ENCODE measurements at places on chromosomes 1 and 21.

- no peak for DNase-seq
Measured at GRCh38 chr1:197787623-197788536, 12.6 kb upstream of the DENND1B start.

DNA sequence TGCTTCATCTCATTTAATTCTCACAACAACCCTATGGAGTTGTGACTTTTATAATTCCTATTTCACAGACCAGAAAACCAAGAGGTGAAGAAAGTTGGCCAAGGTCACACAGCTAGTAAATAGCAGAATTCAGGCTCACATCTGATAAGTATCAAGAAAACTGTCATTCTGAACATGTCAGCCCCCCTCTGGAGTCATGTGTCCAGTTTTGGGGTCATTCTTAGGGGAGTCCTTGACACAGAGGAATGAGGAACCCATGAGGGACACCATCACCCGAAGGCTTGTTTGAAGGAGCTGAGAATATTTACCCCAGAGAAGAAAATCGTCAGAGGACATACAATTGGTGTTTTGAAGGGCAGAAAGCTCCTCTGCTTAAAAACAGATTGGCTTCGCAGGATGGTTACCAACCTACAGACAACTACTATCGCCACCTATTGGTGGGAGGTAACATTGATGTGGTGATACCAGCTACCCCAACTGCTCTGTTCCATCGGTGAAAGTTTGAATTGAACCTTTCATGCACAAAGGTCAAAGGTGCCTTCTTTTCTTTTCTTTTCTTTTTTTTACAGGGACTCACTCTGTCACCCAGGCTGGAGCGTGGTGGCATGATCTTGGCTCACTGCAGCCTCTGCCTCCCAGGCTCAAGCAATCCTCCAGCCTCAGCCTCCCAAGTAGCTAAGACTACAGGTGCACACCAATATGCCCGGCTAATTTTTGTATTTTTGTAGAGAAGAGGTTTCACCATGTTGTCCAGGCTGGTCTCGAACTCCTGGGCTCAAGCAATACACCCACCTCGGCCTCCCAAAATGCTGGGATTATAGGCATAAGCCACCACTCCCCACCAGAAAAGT, 31.3 kb downstream of the NCMAP start:
- no peak for DNase-seq

DNA sequence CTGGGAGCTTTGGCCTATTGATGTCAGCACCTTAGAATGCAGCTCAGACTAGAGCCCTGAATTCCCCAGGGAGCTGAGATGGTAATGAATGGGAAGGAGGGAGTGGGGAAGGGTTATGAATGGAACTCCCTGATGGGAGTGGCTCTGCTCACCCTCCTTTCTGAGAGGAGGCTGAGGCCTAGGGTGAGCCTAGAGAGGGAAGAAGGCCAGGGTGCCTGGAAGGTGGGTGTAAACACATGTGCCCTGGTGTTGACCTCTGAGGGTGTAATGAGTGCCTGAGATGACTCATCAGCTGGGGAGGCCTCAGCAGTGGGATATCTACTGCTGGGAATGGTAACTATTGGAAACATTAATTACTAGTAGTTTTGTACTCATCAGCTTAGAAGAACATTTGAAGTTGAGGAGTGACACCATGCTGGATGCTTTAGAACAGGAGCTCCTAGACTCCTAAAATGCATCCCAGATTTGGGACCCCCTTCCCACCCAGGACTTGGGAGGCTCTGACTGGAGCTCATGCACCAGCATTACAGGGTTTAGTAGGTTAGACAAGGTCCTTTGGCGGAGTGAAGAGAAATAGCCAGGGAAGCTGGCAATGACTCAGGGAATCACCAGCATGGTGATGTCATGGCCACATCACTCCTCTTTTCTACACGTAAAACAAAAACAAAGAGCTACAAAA, 16.0 kb upstream of the PIGV start:
- DNase-seq: no peak

GRCh38 chr1:2411801-2412394, 466 bp downstream of the PEX10 start:
- peak; percentile 24 for DNase-seq

- DNase-seq: no peak
Measured at GRCh38 chr1:56025942-56026341, 553.4 kb downstream of the PLPP3 start.

DNA sequence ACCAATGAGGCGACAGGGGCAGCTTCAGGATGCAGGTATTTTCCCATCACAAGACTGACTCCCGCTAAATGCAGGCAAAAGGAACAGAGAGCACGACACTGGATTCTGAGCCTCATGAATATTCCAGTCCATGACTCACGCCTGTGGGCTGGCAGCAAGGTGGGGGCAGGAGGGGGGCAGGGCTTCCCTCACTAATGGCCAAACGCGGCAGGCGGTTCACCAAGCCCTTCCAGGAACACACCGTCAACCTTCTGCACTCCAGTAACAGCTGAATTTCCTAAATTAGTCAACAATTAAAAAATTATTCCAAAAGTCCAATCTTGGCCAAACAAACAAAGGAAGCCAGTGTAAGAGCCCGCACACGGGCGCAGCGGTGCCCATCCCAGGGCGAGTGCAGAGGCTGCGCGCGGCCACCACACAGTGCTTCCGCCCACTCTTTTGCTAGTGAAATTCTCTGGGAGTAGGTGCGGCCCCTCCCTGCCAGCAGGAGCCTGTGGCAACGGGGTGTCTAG, 12.5 kb upstream of the GPR153 start:
- DNase-seq: no peak

GRCh38 chr1:115445090-115445489, 107.0 kb upstream of the NGF start:
- no peak for DNase-seq

- DNase-seq: no peak
Measured at GRCh38 chr1:230204842-230205241, 137.8 kb downstream of the GALNT2 start.

GRCh38 chr21:38506661-38507281, 8.5 kb upstream of the ERG start:
- no peak for DNase-seq

DNA sequence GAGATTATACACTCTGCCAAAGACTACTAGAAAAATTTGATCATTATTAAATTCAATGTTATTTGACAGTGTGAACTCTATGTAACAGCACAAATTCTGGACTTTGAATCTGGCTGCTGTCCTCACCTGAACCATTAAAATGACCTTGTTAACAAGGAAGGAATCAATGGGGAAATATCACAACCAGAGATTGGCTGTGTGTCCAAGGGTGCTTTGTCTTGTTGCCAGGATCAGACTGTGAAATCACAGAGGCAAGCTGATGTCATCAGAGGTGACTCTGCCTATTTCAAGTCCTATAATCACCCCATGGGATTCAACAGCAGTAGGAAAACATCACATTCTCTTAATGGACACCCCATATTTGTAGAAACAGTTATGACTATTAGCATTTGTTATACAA, 46.8 kb downstream of the ADAMTS5 start:
- DNase-seq: no peak

- no peak for DNase-seq
Measured at GRCh38 chr1:30273021-30273325, 450.4 kb downstream of the MATN1 start.

- DNase-seq: no peak
Measured at GRCh38 chr1:230030122-230030821, 36.8 kb upstream of the GALNT2 start.

GRCh38 chr1:212311836-212312497, 26.8 kb downstream of the PPP2R5A start:
- DNase-seq: no peak

DNA sequence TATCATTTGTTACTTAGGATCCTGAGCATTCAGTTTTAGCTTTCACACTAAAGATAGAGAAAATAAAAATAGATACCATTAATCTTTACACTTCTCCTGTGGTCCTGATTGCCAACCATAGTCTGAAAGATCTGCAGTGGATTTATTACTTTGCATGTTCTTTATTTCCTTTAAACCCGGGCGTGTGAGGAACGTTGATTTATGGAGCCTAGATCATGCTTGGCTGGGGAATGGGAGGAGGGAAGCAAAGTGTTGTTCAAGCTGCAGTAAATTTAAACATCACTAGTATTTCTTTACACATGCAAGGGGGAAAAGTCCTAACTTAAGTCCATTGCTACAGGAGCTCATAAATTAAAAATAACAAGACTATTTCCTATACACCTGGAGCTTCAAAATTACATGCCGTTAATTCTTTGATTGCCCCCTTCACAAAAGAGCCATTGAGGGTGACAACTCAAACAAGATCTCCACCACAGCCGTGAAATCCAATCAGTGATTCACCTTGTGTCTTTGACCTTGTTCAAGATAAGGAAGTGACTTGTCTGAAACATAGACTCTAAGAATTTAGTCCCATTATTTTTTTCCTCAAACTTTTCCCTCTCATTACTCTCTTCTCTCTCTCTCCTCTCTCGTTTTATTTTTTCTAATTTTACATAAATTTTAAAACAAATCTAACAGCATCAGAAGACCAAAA, 282.7 kb downstream of the KIF26B start:
- DNase-seq: no peak

GRCh38 chr1:12499539-12500240, 118.3 kb downstream of the DHRS3 start:
- no peak for DNase-seq

DNA sequence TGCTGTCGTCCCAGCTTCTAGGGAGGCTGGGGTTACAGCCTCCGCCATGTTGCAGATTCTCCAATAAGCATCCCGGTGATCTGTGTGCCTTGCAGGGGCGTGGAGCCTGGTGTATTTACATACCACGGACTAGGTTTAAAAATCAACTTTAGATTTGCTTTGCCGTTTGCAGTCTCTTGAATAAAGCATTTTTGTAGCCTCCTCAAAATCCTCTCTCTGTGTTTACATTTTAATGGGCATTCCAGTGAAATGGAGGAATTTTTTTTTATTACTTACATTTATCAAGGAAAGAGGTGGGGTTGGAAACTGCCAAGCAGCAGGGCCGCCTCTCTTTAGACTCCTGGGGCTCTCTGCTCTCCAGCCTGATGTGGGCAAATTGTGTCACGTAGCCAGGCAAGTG, 437.5 kb upstream of the VAMP3 start:
- no peak for DNase-seq

DNA sequence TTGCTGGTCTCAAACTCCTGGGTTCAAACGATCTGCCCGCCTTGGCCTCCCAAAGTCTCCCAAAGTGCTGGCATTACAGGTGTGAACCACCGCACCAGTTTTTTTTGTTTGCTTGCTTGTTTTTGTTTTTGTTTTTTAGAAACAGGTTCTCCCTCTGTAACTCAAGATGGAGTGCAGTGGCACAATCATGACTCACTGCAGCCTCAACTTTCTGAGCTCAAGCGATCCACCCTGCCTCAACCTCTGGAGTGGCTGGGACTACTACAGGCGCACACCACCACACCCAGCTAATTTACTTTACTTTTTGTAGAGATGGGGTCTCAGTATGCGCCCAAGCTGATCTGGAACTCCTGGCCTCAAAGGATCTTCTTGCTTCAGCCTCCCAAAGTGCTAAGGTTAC, 47.3 kb upstream of the USP1 start:
- DNase-seq: no peak

DNA sequence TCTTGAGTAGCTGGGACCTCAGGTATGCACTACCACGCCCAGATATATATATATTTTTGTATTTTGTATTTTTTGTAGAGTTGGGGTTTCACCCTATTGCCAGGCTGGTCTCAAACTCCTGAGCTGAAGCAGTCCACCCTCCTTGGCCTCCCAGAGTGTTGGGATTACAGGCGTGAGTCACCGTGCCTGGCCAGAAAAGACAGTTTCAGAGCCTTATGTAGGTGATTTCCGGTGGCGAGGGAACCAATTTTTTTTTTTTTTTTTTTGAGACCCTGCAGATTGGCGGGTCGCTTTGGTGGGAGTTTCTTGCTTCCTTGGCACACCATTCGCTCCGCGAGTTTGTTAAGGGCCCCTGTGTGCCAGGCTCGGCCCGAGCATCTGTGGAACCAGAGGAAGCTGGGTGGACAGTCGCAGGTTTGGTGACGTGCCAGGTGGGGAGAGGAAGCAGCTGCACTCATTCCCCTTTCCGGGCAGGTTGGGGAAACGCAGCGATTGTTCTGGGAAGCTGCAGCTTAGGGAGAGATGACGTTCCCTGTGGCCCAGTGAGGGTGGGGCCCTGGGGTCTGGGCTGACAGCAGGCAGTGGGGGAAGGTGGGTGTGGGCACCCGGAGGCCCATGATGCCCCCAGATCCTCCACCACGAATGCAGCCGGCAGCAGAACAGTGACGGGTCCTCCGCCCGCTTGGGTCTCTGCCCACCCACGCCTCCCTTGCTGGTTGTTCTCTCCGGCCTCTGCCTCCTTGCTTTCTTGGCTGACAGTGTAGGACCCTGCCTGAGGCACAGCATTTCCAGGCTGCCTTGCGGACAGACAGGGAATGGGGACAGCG, 25.1 kb downstream of the SPSB1 start:
- DNase-seq: no peak

GRCh38 chr1:154433161-154433764, 28.1 kb downstream of the IL6R start:
- no peak for DNase-seq
